Osteoblast (primary cell): ENCODE measurements at places on chromosomes 6 and 20.

DNA sequence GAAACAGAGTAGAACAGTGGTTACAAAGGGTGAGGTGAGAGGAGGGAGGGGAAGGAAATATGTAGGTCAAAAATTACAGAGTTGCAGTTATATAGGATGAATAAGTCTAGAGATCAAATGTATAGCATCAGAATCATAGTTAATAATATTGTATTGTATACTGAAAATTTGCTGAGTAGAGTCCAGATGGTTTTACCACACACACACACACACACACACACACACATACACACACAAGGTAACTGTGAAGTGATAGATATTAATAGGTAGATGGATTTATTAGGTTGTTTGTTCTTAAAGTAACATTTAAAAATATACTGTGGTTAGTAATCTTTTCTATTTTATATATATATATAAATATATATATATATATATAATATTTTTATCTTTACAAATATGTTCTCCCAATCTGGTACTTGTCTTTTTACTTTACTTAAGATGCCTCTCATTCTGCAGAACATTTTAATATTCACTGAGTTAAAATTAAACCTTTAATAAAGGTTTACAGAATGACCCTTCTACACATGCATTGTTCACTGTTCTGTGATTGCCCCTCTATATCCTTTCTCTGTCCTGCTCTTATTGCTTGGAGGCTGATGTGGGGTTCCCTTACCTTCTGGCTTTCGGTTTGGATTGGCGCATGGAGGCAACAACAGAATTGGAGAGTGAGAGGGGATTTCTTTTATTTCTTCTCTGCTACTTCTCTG lies 408 bp downstream of the PTCHD4 start:
- no peak for DNase-seq

DNA sequence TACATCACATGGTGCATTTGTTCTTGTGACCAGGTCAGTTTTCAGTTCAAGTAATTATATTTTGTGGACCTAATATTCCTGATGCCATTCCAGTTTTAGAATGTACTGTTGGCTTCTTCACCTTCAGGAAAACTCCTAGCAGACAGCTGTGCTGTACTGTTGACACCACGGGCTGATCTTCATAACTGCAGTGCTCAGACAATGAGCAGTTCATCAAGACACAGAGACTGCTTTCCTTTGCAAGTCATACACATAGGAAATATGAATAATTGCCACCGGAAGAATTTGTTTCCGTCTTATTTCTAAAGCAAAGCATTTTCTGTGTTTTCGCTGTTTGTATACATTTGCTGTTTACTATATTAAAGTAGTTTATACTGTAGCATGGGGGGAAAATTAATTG lies 89.8 kb downstream of the C6orf118 start:
- peak; percentile 57 for DNase-seq

- no peak for DNase-seq
Observed at GRCh38 chr6:436308-437036, 44.9 kb downstream of the IRF4 start.

- no peak for DNase-seq
Observed at GRCh38 chr20:53929399-53929798, 141.0 kb downstream of the BCAS1 start.

DNA sequence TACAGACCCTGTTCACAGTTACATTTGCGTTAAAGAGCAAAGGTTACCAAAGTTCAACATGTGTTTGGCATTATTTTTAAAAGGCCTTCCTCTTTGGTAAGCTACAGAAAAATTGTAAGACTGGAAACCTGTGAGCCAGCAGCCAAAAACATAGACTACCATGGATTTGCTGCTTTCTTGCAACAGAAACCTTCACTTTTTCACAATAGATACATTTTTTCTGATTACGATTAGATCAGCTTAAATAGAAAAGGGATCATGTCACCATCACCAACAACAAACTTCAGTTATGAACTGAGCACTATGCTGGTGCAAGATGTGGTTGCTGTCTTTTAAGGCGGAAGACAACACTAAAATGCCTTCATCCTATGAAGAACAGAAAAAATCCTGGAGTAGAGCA lies 112.3 kb upstream of the MARCKS start:
- DNase-seq, result peak; percentile 45

DNA sequence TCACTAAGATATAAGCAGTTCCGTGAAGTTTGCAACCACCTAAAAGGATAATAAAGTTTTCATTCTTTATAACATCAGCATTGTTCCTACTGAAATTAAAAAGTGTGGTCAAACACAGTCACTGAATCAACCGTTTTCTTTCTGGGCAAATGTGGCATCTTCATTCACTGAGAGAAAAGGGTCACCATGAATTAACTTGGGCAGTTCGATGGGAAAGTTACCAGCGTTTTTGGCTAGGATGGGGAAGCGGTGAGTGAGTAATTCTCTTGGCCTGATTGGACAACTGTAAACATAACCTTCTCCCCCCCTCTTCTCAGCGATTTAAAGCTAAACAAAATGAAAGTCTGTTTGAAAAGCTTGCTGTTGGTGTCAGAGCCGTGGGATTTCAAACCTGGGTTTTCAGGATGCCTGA lies 181.8 kb downstream of the SASH1 start:
- no peak for DNase-seq

DNA sequence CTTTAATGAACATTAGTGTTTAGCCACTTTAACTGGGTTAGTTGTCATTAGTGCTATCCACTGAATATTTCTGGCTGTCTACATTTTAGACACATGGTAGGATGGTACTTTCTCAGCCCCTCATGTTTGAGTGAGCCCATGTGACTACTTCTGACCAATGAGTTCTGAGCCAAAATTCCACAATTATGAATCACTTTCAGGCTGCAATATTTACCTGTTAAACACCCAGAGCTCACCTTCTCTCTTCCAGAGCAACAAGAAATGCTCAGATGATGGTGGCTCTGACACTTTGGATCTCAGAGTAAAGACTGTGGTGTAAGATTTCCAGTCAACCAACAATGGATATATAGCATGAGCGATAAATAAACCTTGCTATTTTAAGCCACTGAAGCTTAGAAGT lies 24.8 kb downstream of the SPACA1 start:
- no peak for DNase-seq

DNA sequence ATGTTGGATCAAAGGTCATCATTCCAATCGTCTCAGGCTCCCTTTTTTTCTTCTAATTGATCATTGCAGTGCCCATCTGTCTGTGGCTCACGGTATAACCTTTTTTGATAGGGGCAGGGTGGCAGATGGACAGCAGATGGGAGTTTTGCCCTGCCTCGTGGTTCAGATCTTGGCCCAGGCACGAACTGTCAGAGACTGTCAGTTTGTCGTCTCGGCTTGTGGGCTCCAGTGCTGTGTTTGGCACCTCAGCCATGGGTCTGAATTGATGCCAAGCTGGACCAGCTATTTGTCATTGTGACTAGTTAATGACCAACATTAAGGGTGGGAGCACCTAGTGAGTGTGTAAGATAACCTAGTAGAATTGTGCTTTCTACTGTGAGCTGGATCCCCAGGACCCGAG lies 197.6 kb downstream of the PRL start:
- no peak for DNase-seq

DNA sequence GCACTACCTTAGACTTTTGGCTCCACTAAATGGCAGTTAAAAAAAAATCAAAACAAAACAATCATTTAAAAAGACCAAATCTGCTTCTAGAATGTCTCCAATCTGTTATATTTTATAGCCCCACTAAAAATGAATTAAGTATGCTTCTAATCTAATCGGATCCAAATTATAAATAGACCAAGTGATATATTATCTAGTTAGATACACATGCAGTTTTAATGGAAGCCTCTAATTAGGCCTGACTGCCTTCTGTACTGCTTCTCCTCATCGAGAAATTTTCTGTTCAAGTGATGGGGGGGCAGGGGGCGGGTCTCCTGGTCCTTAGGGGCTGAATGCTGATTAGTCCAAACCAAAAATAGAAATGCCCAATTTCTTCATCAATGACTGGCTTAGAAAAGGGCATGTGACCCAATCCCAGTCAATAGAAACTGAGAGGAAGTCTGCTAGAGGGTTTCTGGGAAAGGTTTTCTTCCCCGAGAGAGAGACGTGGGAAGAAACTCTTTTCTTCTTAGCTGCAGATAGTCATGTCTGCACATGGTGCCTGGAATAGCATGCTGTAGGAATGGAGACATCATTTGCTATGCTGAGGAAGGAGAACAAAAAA lies 6.9 kb downstream of the SESN1 start:
- no peak for DNase-seq

DNA sequence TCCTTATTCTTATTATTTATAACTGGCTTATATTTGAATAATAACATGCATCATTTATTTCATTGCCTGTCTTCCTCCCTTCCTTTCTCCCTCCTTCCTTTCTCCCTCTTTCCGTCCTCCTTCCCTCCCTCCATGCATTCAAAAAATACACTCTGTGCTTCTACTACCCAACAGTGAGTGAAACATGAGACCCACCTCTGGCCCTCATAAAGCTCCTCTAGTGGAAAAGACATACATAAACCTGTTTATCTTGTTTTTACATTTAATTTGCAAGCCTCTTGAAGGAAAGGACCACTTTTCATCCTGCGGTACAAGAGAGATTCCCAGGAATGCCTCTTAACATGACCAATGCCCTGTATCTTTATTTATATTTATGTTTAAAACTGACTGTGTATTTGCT lies 21.8 kb upstream of the ISM1 start:
- no peak for DNase-seq

- no peak for DNase-seq
Observed at GRCh38 chr6:118678866-118679265, 27.5 kb upstream of the CEP85L start.

- no peak for DNase-seq
Observed at GRCh38 chr6:111027219-111027618, 45.4 kb downstream of the RPF2 start.

- no peak for DNase-seq
Observed at GRCh38 chr20:57517904-57518303, 7.0 kb downstream of the CTCFL start.

GRCh38 chr6:4364711-4365110 lies 229.3 kb upstream of the ECI2 start:
- no peak for DNase-seq

DNA sequence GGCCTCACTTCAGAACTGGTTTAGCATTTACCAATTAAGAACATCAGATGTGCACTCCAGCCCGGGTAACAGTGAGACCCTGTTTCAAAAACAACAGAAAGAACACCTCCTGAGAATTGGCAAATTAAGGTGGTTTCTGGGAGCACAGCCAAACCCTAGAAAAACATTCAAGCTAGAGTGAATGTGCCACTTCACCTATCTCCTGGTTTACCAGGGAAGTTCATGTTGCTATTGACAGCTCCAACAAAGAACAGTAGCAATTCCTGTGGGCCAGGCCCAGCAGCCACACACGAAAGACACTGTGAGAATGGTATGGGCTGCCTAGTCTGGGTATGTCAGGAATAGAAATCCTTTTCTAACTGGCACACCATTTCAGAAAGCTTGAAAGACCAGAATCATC lies 4.9 kb downstream of the POLR1C start:
- no peak for DNase-seq

DNA sequence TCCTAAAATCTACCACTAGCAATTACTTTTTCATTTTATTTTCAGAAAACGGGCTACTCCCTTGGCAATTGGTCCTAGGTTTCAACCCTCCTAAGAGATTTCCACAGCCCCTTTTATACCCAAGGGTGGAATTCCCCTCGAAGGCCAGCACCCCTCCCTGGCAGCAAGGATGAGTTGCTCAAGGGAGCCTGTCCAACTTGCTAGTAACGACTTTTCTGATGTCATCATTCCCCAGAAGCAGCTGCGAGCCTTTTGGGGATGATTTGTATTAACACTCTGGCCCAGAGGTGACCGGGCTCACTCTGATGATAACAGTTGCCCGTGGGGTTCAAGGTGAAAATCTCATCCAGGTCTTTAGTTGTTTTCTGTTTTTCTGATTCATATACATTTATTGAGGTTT lies 30.7 kb upstream of the NAA20 start:
- peak; percentile 90 for DNase-seq

DNA sequence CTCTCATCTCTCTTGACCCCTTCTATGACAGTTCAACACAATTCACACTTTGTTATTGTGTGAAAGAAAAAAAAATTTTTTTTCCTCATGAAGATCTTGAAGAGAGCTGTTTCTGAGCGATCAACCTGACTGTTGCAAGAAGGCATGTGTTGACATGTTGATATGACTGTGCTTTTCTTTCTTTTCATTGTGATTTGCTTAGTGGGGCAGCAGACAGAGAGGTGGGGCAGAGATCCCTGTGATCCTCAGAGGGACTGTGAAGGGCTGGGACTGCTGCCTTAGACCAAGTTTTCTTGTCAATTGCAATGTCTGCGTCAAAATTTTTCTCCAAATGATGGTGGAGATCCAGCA lies 70.8 kb upstream of the IYD start:
- no peak for DNase-seq

- peak; percentile 26 for DNase-seq
Observed at GRCh38 chr6:41455818-41456217, 90.4 kb upstream of the FOXP4 start.

DNA sequence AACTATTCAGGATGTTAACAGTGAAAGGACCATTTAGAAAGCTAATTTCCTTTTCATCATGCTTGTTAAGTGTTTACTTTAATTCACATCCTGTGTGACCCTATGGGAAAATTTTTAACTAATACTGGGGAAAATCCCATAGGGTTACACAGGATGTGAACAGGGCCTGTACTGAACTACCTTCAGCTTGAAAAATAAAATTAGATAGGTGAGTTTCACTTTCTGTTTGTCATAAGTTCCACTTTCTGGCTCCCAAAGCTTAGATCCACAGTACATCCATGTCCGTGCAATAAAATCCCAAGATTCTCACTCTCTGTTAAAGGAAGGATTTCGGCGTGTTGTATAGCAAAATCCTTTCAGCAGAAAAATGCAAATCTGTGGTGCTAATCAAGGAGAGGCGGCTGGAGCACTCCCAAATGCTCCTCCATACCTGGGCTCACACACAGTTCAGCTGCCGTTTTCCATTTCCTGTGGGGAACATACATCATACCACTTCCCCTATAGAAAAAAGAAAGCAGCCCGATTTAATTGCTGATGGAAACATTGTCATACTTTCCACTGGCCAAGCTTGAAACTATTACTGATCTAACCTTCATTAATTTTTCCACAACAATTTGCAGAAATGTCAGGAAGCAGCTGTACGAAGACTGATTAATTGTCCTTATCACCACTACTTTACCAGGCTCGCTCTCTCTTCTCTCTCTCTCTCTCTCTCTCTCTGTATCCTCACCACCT lies 125.2 kb downstream of the HIVEP2 start:
- DNase-seq, result no peak

DNA sequence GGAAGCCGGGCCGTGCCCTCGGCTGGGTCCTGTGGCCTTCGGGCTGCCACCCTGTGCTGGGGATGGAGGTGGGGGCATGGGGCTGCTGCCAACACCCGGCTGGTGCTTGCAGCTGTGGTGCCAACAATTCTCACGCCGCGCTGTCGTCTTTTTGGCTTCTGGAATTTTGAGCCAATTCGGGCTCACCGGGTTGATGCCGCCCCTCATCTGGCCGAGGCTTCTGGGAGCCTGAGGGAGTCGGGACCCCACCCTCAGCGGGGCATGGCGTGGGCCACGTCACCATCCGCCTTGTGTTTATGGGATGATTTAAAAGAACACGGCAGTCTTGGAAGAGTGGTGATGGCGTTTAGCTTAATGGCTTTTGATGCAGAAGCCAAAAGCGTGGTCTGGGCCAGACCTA lies 8.7 kb upstream of the NPBWR2 start:
- peak; percentile 75 for DNase-seq

- no peak for DNase-seq
Observed at GRCh38 chr6:106461084-106461483, 100.6 kb downstream of the CRYBG1 start.

- no peak for DNase-seq
Observed at GRCh38 chr6:8844968-8845367, 409.6 kb upstream of the SLC35B3 start.
